ENCODE measurements at places on chromosomes 6 and 20.
A peak's percentile ranks its signal among the peaks of the same experiment; 100 is the strongest.

DNA sequence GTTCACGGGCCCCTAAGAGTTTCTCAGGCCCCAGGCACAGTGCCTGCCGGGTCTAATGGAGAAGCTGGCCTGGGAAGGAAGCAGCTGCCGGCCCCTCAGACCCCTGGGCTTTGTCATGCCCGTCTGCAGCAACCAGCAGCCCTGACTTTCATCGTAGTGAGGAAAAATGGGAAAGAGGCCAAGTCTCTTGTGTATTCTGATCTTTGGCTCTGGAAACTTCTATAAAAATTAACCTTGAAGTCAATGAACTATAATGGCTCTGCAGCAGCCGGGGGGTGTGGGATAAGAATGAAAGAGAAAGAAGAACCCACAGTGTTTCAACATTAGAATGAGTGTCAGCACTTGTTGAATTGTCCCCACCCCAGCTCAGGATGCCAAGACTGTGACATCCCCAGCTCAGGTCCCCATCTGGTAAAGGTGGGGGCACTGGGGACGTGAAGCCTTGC is 12.9 kb downstream of the TGM2 start:
- DNase-seq, result no peak

GRCh38 chr6:34926655-34927054 is 37.6 kb downstream of the ANKS1A start:
- no peak for DNase-seq

- DNase-seq, result no peak
Observed at GRCh38 chr6:127547904-127548649, 28.9 kb upstream of the C6orf58 start.

GRCh38 chr20:23296841-23297701 is 53.5 kb upstream of the NXT1 start:
- DNase-seq, result no peak

- no peak for DNase-seq
Observed at GRCh38 chr6:144443157-144443556, 158.0 kb downstream of the UTRN start.

- DNase-seq, result peak; percentile 63
Observed at GRCh38 chr6:166257911-166258318, 50.3 kb downstream of the PRR18 start.

DNA sequence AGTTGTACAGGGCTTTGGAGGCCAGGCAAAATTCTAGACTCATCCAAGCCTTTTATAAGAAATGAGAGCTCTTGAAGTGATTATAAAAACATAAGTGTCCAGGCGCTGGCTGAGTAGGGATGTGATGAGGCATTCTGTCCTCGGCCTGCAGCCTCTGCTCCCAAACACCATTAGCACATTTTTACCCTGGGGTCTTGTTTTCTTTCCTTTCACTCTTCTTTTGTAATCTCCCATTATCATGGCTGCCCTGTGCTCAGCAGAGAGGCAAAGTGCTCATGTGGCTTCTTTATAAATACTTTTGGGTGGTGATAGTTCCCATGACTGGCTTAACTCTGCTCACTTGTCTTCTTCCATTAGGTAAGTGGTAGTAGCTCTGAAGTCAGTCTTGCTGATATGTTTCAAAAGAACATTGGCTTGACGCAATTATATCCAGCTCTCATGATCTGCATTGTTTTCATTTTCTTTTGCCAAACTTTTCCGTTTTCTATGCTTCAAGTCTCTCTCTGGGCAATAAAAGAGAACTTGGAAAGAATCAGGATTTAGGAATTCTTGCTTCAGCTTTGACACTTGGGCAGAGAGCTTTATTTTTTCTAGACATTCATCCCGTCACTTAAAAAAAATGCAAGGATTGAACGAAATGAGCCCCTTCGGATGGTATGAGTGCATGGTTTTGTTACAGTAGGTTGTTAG is 61.1 kb downstream of the CAP2 start:
- DNase-seq, result no peak

Data from stimulated activated CD4-positive, alpha-beta T cell treated with anti-CD3 and anti-CD28 coated beads, Interleukin-1b, Interleukin-23, amount 100 ng/mL, for 48 hours (primary cell).